Posterior cingulate gyrus (tissue), 11 donors: ENCODE measurements at places on chromosomes 7 and 10.

DNA sequence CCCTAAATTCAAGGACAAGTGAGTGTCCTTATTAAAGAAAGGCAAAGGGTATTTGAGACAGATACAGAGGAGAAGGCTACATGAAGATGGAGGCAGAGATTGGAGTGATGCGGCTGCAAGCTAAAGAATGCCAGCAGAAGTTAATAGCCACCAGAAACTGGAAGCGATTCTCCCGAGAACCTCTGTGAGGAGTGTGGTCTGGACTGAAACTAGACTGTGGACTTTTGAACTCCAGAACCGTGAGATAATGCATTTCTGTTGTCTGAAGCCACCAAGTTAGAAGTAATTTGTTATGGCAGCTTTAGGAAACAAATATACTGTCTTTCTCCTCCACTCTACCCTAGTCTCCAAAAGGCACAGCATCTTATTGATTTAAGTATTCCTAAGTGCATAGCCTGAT lies 80.3 kb upstream of the CREB5 start:
- DNase-seq = no peak

GRCh38 chr7:126940723-126941307 lies 311.9 kb downstream of the GRM8 start:
- no peak for DNase-seq

DNA sequence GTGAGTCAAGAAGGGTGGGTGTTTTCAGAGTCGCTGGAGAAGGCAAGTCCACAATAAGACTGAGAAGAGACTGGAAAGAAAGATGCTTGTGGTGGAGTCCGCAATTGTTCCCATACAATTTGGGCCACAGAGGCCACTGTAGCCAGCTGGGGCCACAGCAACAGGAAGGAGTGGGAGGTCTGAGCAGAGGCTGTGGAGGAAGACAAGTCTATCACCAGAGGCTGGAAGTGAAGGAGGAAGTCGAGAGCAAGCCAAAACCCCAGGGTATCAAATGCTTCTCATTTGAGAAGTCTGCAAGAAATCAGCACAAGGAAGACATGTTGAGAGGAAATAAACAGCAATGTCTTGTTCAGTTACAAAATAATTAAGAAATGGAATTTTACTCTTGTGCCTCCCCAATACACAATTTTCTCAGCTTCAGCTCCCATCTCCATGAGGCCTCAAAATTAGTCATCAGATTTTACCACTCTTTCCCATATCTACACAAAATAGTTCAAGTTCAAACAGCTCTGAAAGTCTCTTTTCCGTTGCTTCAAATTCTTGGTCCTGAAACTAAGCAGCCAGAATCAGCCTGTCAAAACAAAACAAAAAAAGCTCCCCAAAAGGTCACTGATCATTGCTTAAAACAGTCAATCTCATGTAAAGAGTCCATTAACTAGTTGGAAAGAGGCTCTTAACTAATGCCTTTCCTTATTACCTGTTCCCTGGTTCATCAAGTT lies 31.6 kb downstream of the SLC16A12 start:
- DNase-seq = no peak

DNA sequence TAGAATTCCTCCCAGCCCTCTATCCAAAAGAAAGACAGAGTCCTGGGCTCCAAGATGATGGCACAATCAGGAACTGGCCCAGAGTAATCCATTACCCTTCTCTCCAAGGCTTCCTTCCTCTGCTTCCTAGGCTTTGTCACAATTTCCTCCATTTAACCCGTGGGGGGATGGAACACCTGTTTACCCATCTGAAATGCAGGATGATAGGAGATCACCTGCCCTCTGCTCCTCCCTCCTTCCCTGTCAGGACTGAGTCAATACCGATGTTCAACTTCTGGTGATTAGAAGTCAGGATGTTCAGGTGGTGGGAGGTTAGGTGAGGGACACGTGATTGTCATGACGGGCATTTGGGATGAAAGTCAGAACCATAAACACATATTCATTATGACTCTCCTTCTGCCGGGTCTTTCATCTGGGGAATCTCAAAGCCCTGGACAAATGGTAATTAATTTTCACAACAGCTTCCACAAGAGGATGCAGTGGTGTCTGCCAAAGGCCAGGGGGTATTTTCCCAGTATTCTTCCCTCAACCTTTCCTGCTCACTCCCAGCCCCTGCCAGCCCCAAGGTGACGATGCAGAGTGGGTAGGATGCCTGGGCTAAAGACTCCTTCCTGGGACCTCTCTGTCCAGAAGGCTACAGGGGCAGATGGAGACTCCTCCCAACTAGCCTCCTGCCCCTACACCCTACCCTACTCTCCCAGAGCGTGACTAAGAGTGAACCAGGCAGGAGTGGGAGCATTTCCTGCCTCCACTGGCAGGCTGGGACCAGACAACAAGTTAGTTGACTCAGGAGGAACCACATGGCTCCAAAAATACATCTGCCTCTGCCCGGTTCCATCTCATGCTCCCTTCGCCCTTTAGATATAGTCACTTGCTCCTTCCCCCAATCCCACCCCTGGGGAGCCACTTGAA lies 27.9 kb downstream of the DUSP5 start:
- DNase-seq = no peak

GRCh38 chr10:104253106-104253505 lies 1.6 kb upstream of the GSTO1 start:
- no peak for DNase-seq

DNA sequence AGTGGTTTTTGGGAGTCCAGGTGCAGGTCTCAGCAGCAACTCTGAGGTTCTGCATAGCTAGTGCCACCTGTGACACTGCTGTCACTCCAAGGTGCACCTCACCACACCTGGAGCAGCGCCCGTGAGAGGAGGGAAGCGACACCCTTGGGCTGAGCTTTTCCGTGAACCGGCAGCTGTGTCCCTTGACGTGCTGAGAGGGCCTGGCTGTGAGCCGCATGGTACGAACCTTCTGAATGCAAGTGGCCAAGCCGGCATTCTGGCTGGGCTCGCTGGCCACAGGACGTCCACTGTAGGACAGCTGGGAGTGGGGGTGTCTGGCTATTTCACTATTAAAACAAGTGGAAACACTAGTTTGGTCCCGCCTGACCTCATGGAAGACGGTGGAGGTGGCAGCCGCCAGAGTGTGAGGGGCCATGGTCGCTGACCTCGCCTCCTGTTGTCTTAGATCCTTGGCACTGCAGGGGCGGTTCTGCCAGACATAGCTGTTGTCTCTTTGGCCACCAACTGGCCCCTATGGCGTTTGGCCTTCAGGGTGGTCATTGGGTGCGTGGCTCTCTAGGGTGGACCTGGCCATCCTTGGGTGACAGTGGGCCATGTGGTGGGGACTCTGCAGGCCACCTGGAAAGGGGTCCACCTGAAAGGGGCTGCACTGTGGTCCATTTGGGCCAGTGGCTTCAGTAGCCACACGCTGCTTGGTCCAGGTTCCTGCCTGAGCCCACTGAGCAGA lies 12.9 kb downstream of the INPP5A start:
- no peak for DNase-seq

DNA sequence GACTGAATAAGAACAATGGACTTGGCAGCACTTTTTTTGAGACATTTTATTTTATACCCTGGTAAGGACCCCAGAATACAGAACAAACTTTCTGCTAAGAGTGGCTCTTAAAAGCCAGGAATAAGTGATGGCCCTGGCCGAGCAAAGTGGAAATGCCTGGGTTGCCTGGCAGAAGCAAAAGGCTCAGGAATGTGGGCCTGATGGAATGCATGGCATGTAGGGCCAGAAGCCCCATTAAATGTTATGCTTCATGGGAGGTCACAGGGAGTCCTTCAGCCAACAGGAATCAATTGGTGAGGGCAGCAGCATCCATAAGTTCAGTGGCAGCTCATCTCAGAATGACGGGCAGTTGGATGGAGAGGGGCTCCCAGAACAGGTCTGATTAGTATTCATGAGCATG lies 301.5 kb upstream of the CACNA2D1 start:
- DNase-seq = no peak

DNA sequence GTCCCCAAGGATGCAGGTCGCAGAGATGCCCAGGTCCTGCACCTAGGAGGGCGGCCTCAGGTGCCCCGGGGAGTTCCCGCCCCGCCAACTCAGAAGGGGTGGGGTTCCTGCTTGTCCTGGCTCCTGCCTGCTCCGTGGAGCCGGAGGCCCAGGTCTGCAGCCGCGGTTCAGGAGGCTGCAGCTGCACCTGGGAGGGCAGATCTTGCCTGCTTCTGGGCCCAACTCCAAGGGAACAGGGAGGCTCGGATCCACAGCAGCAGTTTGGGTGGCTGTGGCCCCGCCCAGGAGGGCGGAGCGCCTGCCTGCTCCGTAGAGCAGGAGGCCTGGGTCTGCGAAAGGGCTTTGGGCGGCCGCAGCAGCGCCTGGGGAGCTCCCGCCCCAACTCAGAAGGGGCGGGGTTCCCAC lies 108.2 kb upstream of the EGR2 start:
- DNase-seq = no peak

GRCh38 chr7:149713061-149713730 lies 60.2 kb downstream of the ZNF467 start:
- no peak for DNase-seq
